ENCODE measurements at places on chromosomes 1 and 21.

GRCh38 chr1:204872262-204872881, 1.7 kb downstream of the NFASC start:
- no peak for DNase-seq

DNA sequence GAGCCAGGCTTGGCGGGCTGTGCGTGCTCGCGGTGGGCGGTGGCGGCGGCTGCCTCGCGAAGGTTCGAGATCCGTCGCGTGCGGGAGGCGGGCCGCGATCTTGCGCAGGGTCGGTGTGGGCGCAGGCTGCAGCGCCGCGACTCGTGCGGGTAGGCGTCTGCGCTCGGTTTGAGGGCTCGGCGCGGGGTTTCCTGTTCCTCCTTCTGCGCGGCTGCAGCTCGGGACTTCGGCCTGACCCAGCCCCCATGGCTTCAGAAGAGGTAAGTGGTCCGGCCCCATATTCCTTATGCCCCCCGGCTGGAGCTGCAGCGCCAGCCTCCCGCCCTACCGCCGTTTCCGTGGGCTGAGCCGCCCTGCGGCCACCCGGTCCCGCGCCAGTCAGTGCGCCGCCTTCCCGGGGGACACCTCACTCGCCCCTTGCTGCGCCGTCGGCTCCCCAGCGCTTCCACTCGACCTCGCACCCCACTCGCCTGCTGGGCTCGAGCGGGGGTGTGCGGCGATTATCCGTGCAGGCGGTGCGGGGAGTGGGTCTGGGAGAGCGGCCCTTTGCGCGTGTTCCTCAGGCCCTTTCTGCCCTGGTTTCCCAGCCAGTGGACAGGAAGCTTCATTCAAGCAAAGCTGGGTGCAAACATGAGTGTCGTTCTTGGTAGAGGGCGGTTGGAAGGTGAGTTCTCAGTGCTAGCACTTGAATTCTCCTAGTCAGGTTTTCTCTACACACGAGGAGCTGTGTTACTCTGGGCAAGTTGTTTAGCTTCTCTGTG, at the start of gene CACYBP:
TSS of gene CACYBP (plus strand) at position 12 of the 761 bp plus-strand sequence. CDS start at position 246, 234 bp downstream.
- DNase-seq: peak; percentile 36

DNA sequence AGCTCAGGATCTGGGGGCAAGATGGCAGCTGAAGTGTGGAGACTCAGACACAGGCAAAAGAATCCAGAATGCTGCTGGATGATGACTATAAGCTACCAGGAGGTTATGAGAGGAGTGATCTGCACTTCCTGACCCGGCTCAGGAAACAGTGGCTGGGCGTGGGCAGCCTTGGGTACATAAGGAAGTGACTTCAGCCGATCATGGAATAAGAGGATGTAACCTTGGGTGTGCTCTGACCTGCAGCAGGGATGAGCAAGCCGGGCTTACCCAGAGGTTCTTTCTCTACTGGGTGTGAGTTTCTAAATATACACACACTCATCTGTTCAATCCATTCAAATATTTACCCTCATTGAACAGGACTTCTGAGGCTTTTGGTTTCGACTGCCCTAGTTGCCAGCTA, 62.7 kb downstream of the CD34 start:
- DNase-seq: peak; percentile 74

GRCh38 chr1:54188291-54188690, 11.5 kb downstream of the CYB5RL start:
- no peak for DNase-seq

- DNase-seq: no peak
These were observed 139.7 kb downstream of the MAGI3 start for GRCh38 chr1:113530021-113530420.

- peak; percentile 32 for DNase-seq
These were observed 13.8 kb upstream of the POGZ start for GRCh38 chr1:151472856-151473731.

GRCh38 chr1:156615946-156616345, 3.3 kb upstream of the HAPLN2 start:
- no peak for DNase-seq

GRCh38 chr1:221093903-221094791, 214.9 kb downstream of the HLX start:
- DNase-seq: no peak

GRCh38 chr1:12604114-12604874, 13.7 kb downstream of the DHRS3 start:
- DNase-seq: peak; percentile 76

- DNase-seq: no peak
These were observed 94.2 kb upstream of the HNRNPU start for GRCh38 chr1:244958593-244958992.

- DNase-seq: no peak
These were observed 25.0 kb downstream of the TTC39A start for GRCh38 chr1:51305371-51305823.

All from stimulated activated CD4-positive, alpha-beta T cell treated with anti-CD3 and anti-CD28 coated beads, Interleukin-1b, Interleukin-23, amount 100 ng/mL, for 48 hours (primary cell).